CD4-positive, alpha-beta T cell treated with Interleukin-6 for 4 hours (primary cell): ENCODE measurements at places on chromosomes 7 and 10.

DNA sequence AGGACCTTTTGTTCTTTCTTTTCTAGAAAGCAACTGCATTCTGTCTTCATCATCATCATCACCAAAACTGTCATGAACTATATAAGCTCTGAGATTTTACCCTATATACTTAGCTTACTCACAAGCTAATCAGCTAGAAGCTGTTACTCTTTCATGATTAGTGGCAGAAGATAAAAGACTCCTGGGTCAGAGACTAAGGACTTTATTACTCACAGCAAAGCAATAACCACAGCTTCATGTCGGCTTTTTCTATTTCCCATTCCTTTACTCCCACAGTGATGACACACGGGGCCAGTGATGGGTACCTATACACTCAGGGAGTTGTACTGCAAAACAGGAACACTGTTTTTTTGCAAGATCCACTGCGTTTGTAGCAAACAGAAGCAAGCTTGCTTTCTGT lies 8.4 kb upstream of the C10orf88 start:
- no peak for DNase-seq

DNA sequence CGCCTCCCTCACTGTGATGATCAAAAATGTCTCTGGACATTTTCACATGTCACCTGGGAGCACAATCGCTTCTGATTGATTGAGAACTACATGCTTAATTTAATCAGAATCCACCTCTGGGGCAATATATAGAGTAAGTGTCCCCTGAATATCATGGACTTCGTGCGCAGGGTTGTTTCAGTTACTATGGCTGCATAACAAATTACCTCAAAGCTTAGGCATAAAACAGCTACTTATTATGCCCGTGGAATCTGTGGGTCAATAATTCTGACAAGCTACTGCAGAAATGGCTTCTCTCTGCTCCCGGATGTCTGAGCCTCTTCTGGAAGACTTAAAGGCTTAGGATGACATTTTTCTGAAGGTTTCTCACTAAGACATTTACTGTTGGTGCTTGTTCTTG lies 334.4 kb downstream of the GPR158 start:
- DNase-seq = no peak

DNA sequence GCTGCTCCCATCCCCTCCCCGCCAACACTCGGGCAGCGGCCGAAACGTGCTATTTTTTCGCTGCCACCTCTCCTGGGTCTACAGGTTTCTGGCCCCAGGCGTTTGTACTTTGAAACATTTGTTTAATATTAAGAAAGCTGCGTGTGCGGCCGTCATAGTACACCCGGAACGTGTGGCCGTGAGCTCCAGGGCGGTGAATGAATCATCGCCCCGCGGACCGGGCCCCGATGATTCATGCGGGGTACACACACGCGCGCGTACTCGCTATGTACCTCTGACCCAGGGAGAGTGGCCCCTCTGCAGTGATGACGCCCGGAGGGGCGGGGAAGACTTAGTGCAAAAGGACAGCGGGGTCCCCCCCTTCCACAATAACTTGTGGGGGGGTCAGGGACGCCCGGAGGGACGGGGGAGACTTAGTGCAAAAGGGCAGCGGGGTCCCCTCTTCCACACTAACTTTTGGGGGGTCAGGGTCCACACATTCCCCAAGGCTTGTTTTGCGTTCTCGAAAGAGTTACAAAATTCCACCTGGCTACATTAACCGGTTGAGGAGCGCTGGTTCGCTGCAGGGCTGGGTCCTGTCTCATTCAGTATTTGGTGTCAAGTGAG lies 56.5 kb upstream of the PCGF5 start:
- DNase-seq = peak; percentile 82

GRCh38 chr10:127069436-127069835 lies 127.0 kb downstream of the INSYN2A start:
- no peak for DNase-seq

- DNase-seq = no peak
These were observed 9.2 kb downstream of the USP54 start for GRCh38 chr10:73581918-73582317.

- DNase-seq = no peak
These were observed 190.4 kb downstream of the HDAC9 start for GRCh38 chr7:18685971-18686370.

DNA sequence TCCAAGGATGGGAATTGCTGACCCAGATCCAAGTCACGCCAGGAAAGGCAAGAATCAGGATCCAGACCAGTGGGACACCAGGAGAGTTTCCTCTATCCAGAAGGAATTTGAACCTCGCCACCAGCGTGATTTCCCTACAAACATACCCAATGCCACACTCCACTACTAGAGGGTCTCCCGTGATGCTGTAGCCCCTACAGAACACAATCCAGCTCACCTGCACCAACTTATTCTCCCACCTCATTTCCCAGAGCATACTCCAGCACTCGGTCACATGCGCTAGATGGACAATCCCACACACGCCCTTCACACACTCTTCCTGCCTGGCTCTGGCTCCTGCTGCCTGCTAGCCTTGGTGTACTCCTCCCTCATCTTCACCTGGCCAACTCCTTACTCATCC lies 142.1 kb upstream of the PDE1C start:
- no peak for DNase-seq

GRCh38 chr7:5218564-5219360 lies 28.7 kb downstream of the WIPI2 start:
- no peak for DNase-seq
